A673 (cell line): ENCODE measurements at places on chromosomes 4 and X. TPM values are rescaled to one million over a fixed set of nuclear protein-coding genes. Genes with fewer than 3 reads are reported as not detected.

DNA sequence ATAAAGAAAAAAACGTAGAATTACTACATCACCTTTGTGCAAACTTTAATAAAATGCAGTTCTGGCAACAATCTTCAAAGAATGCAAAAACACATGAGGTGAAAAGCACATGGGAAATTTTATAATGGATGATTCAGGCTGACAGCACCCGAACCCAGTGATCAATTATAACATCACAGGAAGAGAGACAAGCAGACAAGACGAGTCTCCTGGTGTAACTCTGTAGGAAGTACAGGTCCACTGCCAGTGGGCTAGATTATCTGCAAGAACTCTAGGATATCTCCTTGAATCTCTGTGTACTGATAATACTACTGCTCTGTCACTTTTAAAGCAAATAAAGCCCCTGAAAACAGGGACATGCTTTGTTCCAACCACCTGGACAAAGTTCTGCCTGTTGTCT lies 58.9 kb upstream of the NXF3 start:
- H3K36me3 ChIP-seq = no peaks in the 10 kb centered on the region
- H3K4me3 ChIP-seq = no peak overlapping the region
- no peak overlapping the region for H3K27ac ChIP-seq
- DNase-seq = no peak
- peaks cover 12% of the 10 kb centered on the region for H3K4me1 ChIP-seq

GRCh38 chr4:115973768-115974167 lies 860.3 kb upstream of the NDST4 start:
- no peaks in the 10 kb centered on the region for H3K4me1 ChIP-seq
- no peak overlapping the region for H3K27ac ChIP-seq
- no peaks in the 10 kb centered on the region for H3K27me3 ChIP-seq
- DNase-seq = no peak

- no peaks in the 10 kb centered on the region for H3K27me3 ChIP-seq
- H3K4me3 ChIP-seq = no peak overlapping the region
- DNase-seq = no peak
- H3K4me1 ChIP-seq = no peaks in the 10 kb centered on the region
- no peaks in the 10 kb centered on the region for H3K36me3 ChIP-seq
Observed at GRCh38 chr4:105972946-105973621, 77.8 kb downstream of the NPNT start.

DNA sequence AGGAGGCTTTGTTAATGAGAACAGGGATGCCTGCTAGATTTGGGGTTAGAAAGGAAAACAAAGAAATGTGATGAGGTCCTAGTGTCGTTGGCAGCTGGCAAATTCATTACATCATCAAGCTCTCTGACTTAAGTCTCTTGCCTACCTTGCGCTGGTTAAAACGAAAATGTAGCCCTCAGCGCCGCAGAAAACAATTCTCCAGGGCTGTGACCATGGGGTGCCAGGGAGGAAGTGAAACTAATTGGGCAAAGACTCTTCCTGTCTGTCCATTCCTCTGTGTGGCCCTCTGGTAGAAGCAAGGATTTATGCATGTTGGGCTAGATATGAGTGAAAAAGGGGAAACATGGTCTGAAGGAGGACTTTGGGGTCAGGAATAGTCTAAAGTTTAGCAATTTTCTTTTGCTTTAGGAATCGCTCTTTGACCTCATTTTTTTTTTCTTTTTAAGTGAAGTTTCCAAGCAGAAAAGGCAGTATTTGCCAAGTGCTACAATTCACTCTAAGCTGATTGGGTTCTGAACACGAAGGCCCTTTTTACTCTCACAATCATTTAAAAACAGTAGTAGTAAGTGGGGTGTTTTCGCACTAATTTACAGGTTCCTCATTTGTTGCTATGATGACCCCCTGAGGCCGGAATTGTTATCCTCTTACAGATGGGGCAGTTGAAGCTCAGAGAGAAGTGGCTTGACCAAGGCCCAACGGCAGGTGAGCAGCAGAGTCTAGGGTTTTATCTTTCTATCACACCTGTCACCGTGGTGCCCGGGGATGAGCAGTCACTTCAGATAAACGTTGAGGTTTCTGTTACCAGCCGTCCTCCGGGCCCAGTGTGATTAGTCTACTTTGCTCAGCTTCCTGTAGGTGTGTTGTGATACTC lies 27.3 kb upstream of the CHRNA9 start:
- H3K4me1 ChIP-seq = peaks cover 21% of the 10 kb centered on the region
- DNase-seq = peak; percentile 43
- no peak overlapping the region for H3K4me3 ChIP-seq
- no peaks in the 10 kb centered on the region for H3K27me3 ChIP-seq

DNA sequence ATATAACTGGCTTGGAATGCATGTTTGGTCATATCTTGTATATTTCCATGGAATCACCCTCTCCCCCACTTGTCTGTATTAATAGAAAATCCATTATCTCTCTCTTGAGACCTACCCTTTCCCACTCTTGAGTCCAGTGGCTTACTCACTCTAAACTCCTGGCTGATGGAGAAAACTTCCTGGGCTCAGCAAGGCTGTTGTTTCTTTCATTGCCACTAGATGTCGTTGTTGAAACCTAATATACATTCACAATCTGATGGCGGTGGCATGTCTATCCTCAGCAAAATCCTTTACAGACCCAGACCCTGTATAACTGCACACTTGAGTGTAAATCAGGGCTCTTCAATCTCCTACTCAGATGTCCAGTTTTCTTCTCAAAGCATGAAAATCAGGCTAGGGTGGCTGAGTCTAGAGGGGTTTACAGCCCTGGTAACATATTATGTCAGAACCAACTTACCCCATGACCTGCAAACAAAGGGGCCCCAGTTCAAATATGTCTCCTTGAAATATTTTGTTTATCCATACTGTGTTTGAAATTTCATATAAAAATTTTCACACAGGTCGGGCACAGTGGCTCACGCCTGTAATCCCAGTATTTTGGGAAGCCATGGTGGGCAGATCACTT lies 70.0 kb upstream of the FAM241A start:
- no peak overlapping the region for H3K4me3 ChIP-seq
- H3K36me3 ChIP-seq = no peaks in the 10 kb centered on the region
- no peak overlapping the region for H3K27ac ChIP-seq
- H3K4me1 ChIP-seq = no peaks in the 10 kb centered on the region
- DNase-seq = peak; percentile 76

DNA sequence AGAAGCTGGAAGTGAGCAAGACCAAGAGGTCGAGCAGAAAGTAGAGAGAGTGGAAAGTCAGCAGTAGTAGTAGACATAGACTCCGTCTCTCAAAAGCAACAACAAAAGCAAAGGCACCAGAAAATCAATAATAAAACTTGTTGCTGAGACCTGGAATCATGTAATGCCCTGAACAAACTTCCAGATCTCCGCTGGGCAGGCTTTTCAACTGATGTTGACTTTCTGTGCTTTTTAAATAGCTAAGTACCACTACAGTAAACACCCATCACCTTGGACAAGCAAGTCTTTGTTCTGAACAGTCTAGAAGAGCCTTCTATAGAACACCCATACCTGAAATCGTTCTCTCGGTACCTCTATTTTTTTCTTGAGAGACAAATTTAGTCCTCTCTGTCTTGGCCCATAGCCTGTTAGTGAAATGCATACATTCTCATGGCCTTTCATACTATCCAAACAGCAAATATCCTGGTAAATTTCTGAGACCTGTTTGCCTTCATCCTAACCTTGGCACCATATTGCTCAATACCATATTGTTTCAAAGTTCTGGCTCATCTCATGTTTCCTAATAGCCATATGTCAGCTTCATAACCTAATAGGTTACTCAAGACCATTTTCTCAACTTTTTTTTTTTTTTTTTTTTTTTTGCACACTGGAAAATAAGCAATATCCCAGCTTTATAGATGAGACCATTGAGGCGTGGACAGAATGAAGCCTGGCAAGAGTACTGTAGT lies 200.6 kb upstream of the RBPJ start:
- H3K4me1 ChIP-seq = no peaks in the 10 kb centered on the region
- DNase-seq = no peak
- H3K27ac ChIP-seq = no peak overlapping the region
- no peak overlapping the region for H3K4me3 ChIP-seq

- no peak overlapping the region for H3K27ac ChIP-seq
- H3K4me3 ChIP-seq = no peak overlapping the region
- H3K27me3 ChIP-seq = no peaks in the 10 kb centered on the region
- no peaks in the 10 kb centered on the region for H3K4me1 ChIP-seq
Observed at GRCh38 chr4:78558410-78558809, 6.8 kb downstream of the ANXA3 start.

The WFS1 gene
- 14.0 and 15.6 TPM in 2 replicates for total RNA-seq

The DUSP9 gene
- total RNA-seq = 0.92 and 1.4 TPM in 2 replicates

The CT83 gene
- not detected in 2 replicates for total RNA-seq

The SSX1 gene
- not detected in 2 replicates for total RNA-seq

The CYBB gene
- 0.22 TPM in 1 of 2 replicates, not detected in the other for total RNA-seq

The TRPC5OS gene
- not detected in 2 replicates for total RNA-seq
